ENCODE measurements at places on chromosomes 4 and X. TPM values are rescaled to one million over a fixed set of nuclear protein-coding genes. Genes with fewer than 3 reads are reported as not detected.

DNA sequence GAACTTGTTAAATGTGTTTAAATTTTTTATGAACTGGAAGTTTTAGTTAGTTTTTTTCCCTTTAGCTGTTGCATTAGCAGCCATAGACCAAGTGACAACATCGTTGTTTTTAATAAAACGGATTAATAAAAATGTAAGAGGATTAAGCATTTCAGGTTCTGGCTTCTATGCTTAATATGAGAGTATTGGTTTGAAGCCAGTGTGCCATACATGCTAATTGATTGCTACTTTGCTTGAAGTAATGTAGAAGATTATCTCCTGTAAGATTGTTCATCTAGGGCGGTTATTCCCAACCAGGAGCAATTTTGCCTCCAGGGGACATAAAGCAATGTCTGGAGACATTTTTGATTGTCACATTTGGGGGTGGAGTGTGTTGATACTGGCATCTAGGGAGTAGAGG, 54.3 kb downstream of the TLL1 start:
- DNase-seq: no peak

- peak; percentile 86 for DNase-seq
Observed at GRCh38 chr4:8200302-8200975, 1.3 kb downstream of the SH3TC1 start.

DNA sequence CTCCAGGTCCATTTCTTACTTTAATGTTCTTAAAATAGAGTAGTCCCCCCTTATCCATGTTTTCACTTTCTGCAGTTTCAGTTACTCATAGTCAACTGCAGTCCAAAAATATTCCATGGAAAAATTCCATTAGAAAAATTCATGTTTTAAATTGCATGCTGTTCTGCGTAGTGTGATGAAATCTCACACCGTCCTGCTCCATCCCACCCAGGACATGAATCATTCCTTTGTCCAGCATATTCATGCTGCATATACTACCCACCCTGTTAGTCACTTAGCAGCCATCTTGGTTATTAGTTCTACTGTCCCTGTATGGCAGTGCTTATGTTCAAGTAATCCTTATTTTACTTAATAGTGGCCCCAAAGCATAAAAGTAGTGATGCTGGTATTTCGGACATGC, 5.4 kb upstream of the PDLIM5 start:
- DNase-seq: no peak

DNA sequence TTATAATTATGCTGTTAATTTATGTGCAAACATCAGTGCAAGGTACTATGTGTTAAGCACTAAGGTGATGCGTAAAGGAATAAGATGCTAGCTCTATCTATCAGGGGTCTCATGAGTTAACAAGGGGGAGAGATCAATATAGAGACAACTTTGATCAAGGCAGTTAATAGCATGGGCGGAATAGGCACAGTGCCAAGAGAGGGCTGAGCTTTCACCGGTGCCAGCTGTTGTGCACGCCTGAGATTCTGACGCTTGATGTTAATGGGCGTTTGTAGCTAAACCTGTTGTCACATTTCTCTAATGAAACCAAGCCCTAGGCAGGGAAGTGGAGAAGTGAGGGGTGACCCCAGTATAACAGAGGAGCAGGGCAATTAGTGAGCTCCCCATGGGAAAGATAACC, 86.0 kb upstream of the NMU start:
- no peak for DNase-seq

GRCh38 chr4:86926435-86927086, 8.2 kb upstream of the AFF1 start:
- no peak for DNase-seq

- DNase-seq: no peak
Observed at GRCh38 chrX:16628946-16629595, 20.9 kb upstream of the S100G start.

DNA sequence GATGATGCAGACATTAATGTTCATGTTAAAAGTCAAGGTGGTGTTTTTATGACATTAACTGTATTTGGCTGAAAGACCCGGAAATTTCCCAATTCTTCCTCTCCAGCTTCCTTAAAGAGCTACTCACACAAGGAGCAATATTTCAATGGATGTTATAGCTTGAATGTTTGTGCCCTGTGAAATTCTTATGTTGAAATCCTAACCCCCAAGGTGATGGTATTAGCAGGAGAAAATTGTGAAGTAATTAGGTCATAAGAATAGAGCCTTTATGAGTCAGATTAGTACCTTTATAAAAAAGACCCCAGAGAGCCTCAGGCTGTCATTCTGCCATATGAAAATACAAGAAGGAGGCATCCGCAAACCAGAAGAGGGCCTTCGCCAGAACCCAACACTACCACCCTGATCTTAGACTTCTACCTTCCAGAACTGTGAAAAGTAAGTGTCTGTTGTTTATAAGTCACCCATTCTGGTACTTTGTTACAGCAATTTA, 3.6 kb downstream of the TLR1 start:
- DNase-seq: no peak

- no peak for DNase-seq
Observed at GRCh38 chr4:37948542-37948941, 11.7 kb upstream of the PTTG2 start.

Gene RENBP
- 14.7 TPM for total RNA-seq

Gene NPY1R
- total RNA-seq: 2.8 TPM
